ENCODE measurements at places on chromosomes 12 and 14. TPM values are rescaled to one million over a fixed set of nuclear protein-coding genes. Genes with fewer than 3 reads are reported as not detected.

DNA sequence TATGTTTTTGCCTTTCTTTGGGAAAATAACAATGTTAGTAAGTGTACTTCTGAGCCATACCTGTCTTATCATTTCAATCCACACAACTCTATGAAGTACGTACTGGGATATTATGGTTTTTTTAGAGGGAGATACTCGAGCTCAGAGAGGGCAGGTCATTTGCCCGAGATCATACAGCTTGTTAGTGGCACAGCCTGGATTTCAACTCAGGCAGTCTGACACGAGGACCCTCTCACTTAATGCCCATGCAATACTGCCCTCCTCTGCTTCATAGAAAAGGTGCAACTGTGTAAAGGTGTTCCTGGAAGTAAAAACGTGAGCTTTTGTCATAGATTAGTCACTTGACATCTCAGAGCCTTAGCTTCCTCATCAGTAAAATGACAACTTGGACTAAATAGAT lies 128.0 kb downstream of the NDUFA12 start:
- no peak overlapping the region for H3K27ac ChIP-seq
- peak; percentile 82 for DNase-seq
- no peak overlapping the region for H3K4me3 ChIP-seq
- peaks cover 5% of the 10 kb centered on the region for H3K4me1 ChIP-seq

GRCh38 chr14:75595226-75595625 lies 16.8 kb downstream of the FLVCR2 start:
- no peak for DNase-seq
- no peak overlapping the region for H3K27ac ChIP-seq
- no peak overlapping the region for H3K4me3 ChIP-seq
- peaks cover 13% of the 10 kb centered on the region for H3K4me1 ChIP-seq

- H3K27me3 ChIP-seq = no peaks in the 10 kb centered on the region
- H3K4me1 ChIP-seq = peaks cover 11% of the 10 kb centered on the region
- no peak overlapping the region for H3K27ac ChIP-seq
- no peaks in the 10 kb centered on the region for H3K36me3 ChIP-seq
- no peak for DNase-seq
Observed at GRCh38 chr14:20630340-20631022, 11.0 kb downstream of the OR6S1 start.

DNA sequence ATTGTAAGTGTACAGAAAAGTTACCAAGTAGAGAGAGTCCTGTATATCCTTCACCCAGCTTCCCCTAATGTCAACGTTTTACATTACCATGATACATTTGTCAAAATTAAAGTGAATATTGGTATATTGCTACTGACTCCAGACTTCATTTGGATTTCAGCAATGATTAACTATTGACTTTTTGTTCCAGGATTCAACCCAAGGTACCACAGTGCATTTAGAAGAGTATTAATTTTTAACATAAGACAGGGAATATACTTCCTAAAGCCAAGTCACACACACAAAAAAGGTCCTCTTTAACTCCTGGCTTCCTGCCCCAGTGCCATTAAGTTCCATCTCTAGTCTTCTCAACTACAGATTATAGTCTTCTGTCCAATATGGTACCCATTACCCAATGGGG lies 75.5 kb upstream of the RBM19 start:
- no peaks in the 10 kb centered on the region for H3K27me3 ChIP-seq
- no peak overlapping the region for H3K27ac ChIP-seq
- no peaks in the 10 kb centered on the region for H3K36me3 ChIP-seq
- no peak overlapping the region for H3K4me3 ChIP-seq
- no peak for DNase-seq

DNA sequence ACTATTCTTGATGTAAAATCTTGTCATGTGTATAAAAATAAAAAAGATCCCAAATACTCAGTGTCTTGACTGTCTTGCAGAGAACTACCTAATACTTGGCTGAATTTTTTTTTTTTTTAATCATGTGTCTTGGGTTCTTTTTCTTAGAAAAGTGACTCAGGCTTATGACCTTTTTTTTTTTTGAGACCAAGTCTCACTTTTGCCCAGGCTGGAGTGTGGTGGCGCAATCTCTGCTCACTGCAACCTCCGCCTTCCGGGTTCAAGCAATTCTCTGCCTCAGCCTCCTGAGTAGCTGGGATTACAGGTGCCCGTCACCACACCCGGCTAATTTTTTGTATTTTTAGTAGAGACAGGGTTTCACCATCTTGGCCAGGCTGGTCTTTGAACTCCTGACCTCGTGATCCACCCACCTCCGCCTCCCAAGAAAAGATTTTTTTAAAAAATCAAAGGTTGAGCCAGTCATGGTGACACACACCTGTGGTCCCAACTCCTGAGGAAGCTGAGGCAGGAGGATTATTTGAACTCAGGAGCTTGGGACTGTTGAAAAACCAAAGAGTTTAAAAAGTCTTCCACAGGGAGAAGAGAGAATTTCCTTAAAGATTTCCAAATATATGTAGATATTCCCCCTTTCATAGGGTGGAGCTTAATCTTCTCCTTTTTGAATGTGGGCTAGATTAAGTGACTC lies 17.7 kb upstream of the TDG start:
- H3K27me3 ChIP-seq = no peaks in the 10 kb centered on the region
- no peak overlapping the region for H3K4me3 ChIP-seq
- DNase-seq = no peak
- H3K27ac ChIP-seq = no peak overlapping the region

Gene TAS2R46
- 0.83 TPM for total RNA-seq

DNA sequence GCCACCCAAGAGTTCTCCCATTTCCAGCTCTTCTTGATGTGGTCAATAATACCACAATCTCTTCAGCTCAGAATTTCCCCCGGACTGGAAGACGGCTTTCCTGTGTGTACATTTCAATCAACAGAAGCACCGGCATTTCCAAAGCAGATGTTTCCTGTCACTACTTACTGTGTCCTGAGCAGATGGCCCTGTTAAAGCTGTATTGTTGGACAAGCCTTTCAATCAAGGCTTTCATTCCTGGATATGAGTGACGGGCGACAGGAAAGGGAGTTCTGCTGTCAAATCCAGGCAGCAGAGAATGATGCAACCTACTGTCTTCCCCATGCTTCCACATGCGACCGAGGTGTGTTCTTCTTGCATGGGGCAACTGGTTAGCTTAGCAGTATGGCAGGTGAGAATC lies 76.4 kb upstream of the CCDC60 start:
- H3K4me3 ChIP-seq = no peak overlapping the region
- H3K27me3 ChIP-seq = no peaks in the 10 kb centered on the region
- H3K36me3 ChIP-seq = no peaks in the 10 kb centered on the region
- no peak for DNase-seq
- no peak overlapping the region for H3K27ac ChIP-seq

DNA sequence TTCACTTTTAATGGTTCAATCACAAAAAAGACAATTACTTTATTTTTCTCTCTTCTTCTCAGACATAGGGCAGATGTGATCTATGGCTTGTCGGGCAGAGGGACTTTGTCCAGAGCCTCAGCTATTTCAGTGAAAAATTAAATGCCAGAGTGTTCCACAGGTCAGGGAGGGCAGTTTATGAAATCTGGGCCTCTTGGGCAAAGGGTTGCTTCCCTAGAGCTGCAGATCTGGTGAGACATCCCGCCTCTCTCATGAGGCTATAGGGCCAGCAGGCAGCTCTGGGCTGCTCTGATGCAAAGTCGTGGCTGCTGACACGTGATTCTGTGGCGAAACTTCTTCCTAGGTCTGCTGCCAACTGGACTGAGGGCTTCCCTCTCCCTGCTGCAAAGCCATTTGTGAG lies 6.0 kb downstream of the CLMN start:
- H3K4me1 ChIP-seq = peaks cover 97% of the 10 kb centered on the region
- H3K27ac ChIP-seq = peak overlapping the region; percentile 86
- H3K27me3 ChIP-seq = no peaks in the 10 kb centered on the region

Gene P2RX2
- total RNA-seq = not detected

GRCh38 chr12:3137268-3137781 lies 60.1 kb downstream of the TSPAN9 start:
- H3K36me3 ChIP-seq = no peaks in the 10 kb centered on the region
- no peaks in the 10 kb centered on the region for H3K4me1 ChIP-seq
- DNase-seq = no peak
- H3K27ac ChIP-seq = no peak overlapping the region

DNA sequence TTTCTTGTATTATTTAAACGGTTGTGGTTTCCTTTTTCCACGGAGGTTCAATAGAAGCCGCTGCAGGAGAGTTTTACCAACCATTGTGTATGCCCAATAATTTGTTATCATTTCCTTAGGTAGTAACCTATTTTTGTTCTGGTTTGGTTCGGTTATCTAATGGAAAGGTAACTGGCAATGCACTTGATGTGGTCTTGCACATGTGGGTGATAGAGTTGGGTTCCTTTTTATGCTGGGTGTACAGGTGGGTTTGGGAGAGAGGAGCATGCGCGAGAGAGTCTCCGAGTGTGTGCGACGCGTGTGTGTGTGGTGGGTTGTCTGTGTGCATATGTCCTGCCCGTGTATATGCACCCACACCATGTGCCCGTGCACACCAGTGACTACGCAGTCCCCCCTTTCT lies 102.7 kb upstream of the FKBP4 start:
- H3K36me3 ChIP-seq = no peaks in the 10 kb centered on the region
- peak overlapping the region; percentile 60 for H3K4me3 ChIP-seq
- peaks cover 33% of the 10 kb centered on the region for H3K4me1 ChIP-seq
- H3K27ac ChIP-seq = no peak overlapping the region
- DNase-seq = peak; percentile 50

Gene MCRS1
- total RNA-seq = 51.8 TPM

Gene CACNA1C
- total RNA-seq = not detected

Gene GPR162
- total RNA-seq = not detected

GRCh38 chr14:62694075-62694474 lies 351.2 kb downstream of the KCNH5 start:
- no peak overlapping the region for H3K27ac ChIP-seq
- no peak for DNase-seq
- H3K4me1 ChIP-seq = no peaks in the 10 kb centered on the region
- H3K27me3 ChIP-seq = no peaks in the 10 kb centered on the region

DNA sequence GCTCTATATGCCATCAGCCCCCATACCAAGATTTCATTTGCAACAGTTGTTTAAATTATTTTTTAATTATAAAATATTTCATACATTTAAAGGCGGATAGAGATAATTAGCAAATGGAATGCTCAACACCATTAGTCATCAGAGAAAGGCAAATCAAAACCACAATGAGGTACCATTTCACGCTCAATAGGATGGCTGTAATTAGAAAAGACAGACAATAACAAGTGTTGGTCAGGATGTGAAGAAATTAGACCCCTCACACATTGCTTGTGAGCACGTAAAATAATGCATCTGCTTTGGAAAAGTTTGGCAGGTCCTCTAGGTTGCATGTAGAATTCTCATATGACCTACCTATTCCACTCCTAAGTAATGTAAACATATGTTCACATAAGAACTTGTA lies 35.3 kb upstream of the EPS8 start:
- no peak for DNase-seq
- H3K36me3 ChIP-seq = no peaks in the 10 kb centered on the region
- H3K27ac ChIP-seq = no peak overlapping the region
- H3K27me3 ChIP-seq = no peaks in the 10 kb centered on the region
- no peaks in the 10 kb centered on the region for H3K4me1 ChIP-seq

DNA sequence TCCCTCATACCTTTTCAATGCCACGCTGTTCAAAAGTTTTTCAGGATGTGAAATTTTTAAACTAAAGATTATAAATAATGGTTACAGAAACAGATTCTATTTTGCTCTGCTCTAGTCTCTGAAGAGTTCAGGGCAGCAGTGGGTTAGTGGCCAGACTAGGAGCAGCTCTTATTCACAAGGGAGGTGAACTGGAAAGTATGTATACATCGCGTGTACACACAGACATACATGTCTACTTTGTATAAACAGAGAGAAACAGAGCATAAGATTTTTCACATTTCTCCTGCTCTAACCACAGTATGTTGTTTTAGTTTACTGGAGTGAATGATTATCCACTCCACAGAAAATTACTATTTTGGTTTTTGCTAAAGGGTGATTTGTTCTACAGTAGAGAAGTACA lies 74.4 kb upstream of the CRY1 start:
- DNase-seq = no peak
- H3K27me3 ChIP-seq = no peaks in the 10 kb centered on the region
